CD4-positive, alpha-beta memory T cell (primary cell): ENCODE measurements at places on chromosomes 3 and 15.

GRCh38 chr15:93942269-93942694 is 289.1 kb upstream of the MCTP2 start:
- DNase-seq = no peak

DNA sequence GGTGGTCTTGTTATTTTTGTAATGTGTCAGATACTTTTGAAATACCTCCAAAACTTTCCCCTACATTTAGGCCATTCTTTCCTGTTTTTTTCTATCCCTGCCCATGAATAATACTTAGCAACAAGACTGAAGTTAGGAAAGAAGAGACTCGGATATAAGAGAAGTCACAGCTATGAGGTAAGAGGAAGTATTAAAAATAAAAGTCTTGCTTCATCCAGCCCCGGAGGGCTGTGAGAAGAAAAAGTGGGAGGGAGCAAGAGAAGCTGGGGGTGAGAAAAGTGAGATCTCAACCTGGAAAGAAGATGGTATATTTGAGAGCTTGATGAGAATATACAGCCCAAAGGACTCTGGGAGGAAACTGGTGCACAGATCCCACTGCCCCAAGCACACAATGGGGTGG is 213.5 kb upstream of the CDIN1 start:
- DNase-seq = no peak

DNA sequence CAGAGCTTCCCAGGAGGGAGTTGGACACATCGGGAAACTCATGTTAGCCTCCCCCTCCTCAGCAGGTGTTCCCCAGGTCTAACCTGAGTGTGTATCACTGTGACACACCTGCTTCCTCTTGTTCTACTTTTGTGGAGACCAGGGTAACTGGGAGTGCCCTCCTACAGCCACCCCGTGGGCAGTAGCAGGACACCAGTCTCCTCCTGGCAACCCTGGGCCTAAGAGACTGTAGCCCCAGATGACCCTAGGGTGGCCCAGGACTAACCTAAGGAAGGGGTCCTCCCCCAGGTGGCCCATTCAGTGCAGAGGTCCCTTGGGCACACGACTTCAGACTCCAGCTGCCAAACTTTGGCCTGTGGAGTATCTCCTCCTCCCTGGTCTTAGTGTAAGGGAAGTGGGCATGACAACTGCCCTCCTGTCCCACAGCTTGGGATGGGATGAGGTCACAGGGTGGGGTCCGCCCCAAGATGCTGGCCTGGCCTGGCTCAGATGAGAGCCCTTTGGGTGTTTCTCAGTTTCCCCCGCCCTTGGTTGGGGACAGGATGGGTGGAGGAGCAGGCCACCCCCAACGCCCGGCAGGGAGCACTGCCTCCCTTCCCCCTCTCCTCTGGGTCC is 4.8 kb downstream of the CSK start:
- DNase-seq = no peak

- DNase-seq = no peak
These were observed 91.0 kb downstream of the TPRG1 start for GRCh38 chr3:189262746-189263145.

DNA sequence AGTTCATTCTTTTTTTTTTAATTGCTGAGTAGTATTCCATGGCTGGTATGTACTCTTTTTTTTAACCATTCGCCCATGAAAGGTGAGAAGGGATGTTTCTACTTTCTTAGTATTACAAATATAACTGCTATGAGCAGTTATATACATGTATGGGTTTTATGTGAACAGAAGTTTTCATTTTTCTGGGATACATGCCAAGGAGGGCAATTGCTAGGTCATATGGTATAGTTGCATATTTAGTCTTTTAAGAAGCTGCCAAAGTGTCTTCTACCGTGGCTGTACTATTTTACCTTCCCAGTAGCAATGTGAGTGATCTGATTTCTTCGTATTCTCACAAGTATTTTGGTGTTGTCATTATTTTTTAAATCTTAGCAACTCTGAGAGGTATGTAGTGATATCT is 11.2 kb upstream of the KLHL40 start:
- no peak for DNase-seq

DNA sequence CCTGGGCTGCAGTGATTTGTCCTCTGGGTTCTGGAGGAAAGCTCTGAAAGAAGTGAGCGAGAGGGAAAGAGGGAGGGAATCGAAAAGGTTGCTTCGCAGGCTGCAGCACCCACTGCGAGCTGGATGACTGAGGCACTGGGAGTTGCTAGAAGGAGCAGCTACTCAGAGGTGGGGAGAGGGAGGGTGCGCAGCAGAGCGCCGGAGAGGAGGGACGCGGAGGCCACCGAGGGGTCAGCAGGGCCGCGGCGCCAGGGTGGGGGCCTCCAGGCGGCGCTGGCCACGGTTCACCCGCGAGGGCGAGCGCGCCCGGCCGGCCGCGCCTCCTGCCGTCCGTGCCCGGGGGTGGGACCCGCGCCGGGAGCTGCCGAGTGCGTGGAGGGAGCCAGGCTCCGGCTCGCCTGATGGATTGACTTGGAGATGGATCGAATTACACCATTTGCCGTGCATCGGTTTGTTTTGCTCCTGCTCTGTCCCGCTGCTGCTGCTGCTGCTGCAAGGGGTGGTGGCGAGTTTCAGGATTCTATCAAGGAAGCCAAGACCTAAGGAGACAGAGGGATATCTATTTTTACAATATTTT is at the start of gene SEMA6D:
Gene SEMA6D, plus strand, starts transcription at position 470 of the 577 bp plus-strand sequence. CDS start 42,294 bp downstream, outside the sequence.
- DNase-seq = no peak

GRCh38 chr15:86842199-86842598 is 762.5 kb downstream of the AGBL1 start:
- DNase-seq = no peak

GRCh38 chr15:89018207-89018606 is 70.0 kb upstream of the ABHD2 start:
- DNase-seq = no peak

DNA sequence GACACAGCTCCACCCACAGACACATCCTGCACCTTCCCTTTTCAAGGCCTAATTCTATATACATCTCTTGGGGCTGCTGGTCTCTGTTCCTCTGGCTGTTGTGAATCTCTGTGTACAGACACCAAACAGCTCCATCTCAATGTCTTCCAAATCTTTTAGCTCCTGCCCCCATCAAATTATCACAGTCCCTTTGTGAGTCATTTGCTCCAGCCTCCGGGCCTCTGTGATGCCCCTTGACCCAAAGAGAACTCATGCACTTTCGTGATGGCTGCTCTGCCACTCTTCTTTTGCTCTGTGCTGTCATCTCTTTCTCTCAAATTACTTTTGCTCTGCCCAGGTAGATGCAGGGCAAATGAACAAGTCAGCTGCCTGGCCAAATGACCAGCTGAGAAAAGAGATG is 369.0 kb upstream of the CDIN1 start:
- no peak for DNase-seq

GRCh38 chr3:196757876-196758739 is 18.5 kb downstream of the PAK2 start:
- DNase-seq = no peak

DNA sequence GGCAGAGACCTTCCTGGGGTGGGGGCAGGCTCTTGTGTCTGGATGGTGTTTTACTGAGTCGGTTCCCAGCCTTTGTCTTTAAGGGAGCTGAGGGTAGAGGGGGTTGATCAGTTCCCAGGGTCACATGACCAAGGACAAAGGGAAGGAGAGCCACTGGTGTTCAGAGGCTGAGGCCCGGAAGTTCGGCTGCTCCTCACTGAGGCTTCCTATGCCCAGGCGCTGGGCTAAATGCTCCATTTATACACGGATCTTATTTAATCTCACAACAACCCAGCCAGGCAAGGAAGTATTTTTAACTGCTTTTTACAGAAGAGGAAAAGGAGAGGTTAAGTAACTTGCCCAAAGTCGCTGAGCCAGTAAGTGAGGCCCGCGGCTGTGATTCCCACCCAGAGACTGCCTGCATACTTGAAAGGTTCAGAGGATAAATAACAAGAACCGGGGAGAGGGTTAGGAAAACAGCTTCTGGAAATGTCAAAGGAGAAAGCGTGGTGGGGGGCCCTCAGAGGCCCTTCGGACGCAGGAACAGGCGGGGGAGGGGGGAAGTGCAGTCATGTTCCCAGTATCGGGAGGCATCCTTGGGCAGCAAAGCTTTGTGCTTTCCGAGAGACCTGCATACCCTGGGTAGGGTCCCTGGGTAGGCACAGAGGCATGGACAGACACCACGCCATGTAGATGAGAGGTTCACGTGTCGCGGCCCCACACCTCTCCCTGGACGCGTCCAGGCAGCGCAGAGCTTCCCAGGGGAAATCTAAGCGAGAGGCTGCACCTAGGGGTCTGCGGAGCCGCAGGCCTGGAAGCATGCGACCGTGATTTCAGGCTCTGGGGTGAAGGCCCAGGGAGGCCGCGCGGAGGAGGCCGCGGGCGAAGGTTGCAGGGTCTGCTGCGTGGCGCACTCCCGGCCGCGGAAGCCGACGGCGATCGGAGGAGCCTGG is 21.3 kb downstream of the EPHB3 start:
- DNase-seq = no peak

DNA sequence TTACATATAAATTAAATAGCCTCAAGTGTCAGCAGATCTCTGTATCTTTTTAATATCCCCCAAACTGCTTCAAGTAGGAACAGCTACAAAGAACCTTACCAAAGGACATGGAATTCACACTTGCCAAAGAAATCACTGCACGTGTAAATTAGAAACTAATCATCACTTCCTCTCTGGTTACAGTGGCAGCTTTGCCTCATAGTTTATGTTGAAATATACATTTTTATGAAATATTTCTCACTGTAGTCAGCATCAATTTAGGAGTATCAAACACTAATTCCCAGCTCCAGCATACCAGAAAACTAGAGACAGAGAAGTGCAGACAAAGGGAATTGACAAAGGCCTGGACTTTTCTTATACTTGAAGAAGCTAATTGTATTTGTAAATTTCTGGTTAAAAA is 260.9 kb downstream of the TIGIT start:
- DNase-seq = no peak
